ENCODE measurements at places on chromosomes 16 and 17.

DNA sequence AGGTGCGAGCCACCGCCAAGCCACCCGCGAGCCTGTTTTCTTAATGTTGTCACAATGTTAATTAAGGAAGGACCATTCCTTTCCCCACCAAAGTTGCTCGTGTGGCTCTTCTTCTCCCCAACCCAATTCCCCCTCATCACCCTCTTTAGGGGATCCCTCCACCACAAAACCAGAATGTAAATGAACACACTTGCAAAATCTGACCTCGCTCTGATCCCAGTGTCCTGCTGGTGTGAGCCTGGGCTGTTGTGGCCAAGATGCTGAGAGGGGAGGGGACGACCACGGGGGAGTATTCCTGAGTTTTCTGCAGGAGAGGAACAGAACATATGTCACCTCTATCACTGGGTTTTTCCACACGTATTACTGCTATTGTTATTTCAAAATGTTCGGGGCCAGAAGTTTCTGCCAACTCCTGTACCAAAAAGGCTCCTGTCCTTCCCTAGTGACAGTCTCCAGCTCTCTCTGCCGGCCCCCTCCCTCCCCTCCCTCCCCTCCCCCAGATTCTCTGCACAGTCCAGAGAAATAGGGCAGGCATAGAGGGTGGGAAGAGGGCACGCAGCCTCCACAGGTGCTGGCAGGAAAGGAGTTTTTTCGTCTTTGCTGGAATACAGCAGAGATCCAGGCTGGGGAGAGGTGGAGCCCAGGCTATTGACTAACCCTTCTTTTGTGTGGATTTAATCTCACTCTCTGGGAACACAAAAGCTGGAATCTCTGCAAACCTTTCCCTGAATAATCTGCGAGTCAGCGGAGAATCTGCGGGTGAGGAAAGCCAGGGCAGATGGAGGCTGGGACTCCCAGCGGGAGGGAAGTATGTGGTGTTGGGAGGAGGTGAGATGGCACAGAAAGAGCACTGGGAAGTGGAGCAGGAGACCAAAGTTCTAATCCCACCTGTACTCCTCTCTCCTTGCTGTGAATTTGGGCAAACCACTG lies 4.5 kb upstream of the CA4 start:
- DNase-seq, result no peak

DNA sequence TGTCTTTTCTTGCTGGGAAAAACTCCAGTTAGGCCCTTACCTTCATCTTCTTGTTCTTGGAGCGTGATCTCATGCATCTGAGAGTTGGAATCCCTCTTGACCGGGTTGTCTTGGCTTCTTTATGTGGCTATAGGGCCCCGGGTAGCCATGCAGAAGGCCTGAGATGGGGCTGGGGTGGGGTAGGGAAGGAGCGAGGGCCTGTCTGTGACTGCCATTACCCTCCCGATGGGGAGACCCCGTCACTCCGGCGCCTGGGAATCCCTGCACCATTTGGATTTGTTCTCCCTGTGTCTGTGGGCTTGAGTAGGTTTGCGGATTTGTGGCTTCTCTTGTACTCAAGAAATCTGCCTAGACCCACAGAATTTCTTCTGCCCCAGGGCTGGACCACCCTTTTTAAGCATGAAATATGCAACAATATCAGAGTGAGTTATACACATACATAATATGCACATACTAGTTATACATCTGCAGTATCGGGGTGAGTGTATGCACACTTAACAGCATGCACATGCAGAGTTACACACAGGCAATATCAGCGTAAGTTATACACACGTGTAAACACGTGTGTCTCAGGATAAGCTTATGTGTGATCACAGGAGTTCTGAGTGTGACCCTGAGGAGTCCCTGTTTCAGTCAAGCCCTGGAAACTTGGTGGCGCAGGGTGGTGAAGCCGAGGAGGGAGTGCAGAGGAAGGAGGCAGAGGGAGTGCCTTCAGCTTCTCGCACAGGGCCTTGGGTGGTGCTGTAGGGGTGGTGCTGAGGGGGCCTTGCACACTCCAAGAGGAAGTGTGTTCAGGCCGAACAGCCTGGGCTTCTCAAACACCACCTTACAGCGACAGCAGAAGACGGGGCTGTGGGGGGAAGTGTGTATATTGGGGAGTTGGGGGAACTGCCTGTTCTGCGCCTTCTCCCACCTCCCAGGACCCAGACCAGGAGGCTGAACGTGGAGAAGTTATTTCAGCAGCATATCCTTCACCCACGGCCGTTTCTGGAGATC lies 18.5 kb downstream of the CCDC42 start:
- no peak for DNase-seq

GRCh38 chr17:17774009-17774881 lies 62.5 kb downstream of the SREBF1 start:
- no peak for DNase-seq

- DNase-seq, result no peak
Observed at GRCh38 chr17:68470961-68471360, 13.7 kb upstream of the WIPI1 start.

- no peak for DNase-seq
Observed at GRCh38 chr17:78826836-78827509, 13.6 kb downstream of the USP36 start.

Data from iris pigment epithelial cell (primary cell).